ENCODE measurements at places on chromosomes 12 and 14. TPM values are rescaled to one million over a fixed set of nuclear protein-coding genes. Genes with fewer than 3 reads are reported as not detected.

DNA sequence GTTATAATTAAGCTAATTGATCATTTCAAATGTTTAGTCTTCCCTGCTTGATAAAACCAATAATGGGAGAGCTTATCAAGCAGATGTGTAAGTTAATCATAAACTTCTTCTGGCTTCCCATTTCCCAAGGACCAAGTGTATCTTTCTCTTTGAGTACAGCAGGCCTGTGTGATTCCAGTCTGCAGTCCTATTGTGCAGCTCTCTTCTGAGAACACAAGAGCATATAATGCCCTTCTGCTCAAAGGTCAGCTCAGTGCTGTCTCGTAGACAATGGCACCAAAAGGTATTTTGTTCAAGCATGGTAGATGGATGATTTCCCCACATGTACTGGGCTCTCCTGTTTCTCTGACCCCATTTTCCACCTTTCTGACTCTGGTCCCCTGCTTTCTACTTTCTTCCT lies 101.8 kb upstream of the DYRK2 start:
- peaks cover 9% of the 10 kb centered on the region for H3K36me3 ChIP-seq
- peaks cover 8% of the 10 kb centered on the region for H3K27me3 ChIP-seq
- DNase-seq = no peak
- no peak overlapping the region for H3K4me3 ChIP-seq
- H3K4me1 ChIP-seq = peaks cover 7% of the 10 kb centered on the region
- H3K27ac ChIP-seq = peak overlapping the region; percentile 16

- DNase-seq = no peak
- H3K27me3 ChIP-seq = peaks cover 9% of the 10 kb centered on the region
- H3K36me3 ChIP-seq = no peaks in the 10 kb centered on the region
- H3K4me1 ChIP-seq = no peaks in the 10 kb centered on the region
- no peak overlapping the region for H3K27ac ChIP-seq
These were observed 68.6 kb downstream of the TMEM30B start for GRCh38 chr14:61212546-61212945.

DNA sequence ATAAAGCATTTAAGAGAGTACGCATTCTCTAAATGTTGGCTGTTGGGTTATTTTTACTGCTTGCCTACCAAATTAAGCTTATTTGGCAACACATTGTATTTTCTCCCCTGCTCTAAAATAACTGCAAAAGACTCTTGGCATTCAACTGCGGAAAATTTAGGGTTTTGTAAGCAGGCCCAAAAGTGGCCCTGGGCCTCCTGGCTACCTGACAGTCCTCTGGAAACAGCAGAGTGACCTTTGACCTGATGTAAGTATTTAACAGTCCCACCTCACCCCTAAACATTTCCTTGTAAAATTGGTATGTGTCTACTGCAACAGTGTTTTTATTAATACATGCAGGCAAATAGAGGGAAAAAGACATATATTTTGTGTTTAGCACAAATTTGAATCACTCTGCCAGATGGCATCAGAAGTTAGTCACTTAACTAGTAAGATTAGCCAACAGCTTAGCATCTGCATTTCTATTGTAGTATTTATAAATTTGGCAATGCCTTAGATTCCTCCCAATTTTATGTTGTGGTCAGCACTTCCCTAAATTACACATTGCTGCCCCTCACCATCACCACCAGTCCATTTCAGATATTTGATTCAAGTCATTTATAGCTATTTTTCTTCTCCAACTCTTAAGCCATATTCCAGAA lies 11.2 kb downstream of the LLPH start:
- no peak overlapping the region for H3K27ac ChIP-seq
- H3K4me1 ChIP-seq = peaks cover 14% of the 10 kb centered on the region
- DNase-seq = no peak
- no peak overlapping the region for H3K4me3 ChIP-seq

DNA sequence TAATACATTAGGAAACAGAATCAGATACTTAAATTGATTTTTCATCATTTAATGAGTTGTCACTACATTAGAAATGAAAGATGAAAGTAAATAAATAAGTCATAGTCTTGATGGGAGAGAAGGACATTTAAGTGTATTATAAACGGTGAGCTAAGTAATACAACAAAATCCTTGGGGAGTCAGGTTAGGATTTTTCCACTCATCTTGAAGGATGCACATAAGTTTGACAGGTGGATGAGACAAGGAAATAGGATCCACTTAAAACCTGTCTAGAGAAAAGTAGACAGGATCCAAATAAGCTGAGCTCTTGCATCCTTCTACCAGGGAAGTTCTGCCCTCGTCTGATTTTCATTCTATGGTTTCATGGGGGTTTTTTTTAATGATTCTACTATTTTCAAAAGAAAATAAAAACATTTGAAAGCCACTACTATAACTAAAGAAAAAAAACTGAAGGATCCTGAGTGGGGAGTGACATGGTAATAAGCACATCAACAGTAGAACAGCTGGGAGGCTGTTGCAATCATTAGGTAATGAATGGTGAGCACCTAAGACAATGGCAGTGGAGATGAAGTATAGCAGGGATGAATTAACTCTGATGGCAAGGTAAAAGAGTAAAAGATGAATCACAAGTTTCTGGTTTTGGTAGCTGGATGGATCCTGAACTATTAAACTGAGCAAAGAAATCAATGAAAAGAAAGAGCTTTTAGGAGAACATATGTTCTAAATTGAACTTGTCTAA lies 17.0 kb downstream of the CEP128 start:
- H3K4me1 ChIP-seq = peaks cover 35% of the 10 kb centered on the region
- H3K27ac ChIP-seq = no peak overlapping the region

DNA sequence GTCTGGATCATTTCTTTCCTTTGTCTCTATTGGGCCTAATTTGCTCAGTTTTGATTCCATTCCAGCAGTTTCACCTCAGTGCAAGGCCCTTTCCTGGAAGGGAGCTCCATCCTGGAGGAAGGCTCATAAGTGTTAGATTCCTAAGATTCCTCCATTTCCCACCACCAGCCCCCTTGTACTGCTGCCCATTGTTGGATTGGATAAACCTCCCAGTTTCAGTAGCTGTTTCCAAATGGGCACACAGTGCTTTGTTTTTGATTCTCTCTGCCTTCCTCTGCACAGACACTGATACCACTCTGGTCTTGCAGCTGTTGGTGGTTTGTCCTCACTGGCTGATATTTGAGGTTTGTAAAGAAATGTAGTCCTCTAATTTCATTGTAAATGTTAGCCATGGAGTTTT lies 158.9 kb downstream of the SLC15A5 start:
- no peak for DNase-seq
- H3K27ac ChIP-seq = no peak overlapping the region
- H3K27me3 ChIP-seq = no peaks in the 10 kb centered on the region
- H3K4me3 ChIP-seq = no peak overlapping the region
- no peaks in the 10 kb centered on the region for H3K4me1 ChIP-seq

GRCh38 chr12:58211211-58211610 lies 269.8 kb downstream of the ATP23 start:
- peaks cover 3% of the 10 kb centered on the region for H3K27me3 ChIP-seq
- no peak overlapping the region for H3K27ac ChIP-seq
- no peaks in the 10 kb centered on the region for H3K4me1 ChIP-seq
- H3K4me3 ChIP-seq = no peak overlapping the region

GRCh38 chr14:90467501-90467900 lies 70.7 kb downstream of the CALM1 start:
- peaks cover 6% of the 10 kb centered on the region for H3K27me3 ChIP-seq
- no peak overlapping the region for H3K27ac ChIP-seq
- no peak for DNase-seq

SLC5A8 gene
- total RNA-seq = not detected

SERPINA5 gene
- not detected for total RNA-seq

Measured in activated CD4-positive, alpha-beta T cell treated with anti-CD3 and anti-CD28 coated beads, Interleukin-2, amount 10 ng/mL, durations not matched to agents 7 days and 5 days (primary cell).